GM12865 (cell line): ENCODE measurements at places on chromosomes 4 and X.
A peak's percentile ranks its signal among the peaks of the same experiment; 100 is the strongest.

DNA sequence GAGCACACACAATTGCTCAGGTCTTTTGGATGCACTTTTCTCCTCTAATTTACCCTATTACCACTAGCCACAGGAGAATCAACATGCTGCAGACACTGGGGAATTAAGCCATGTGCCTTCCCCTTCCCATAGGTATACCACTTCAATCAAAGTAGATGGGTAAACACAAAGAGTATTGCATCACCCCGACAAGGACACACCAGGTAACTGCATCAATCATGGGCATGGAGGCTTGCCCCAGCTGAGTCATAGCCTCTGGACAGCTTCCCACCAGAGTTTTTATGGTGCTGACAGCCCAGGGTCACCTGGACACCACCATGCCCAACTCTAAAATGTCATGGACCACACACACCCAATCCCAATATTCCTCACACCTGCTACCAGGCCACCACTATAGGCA is 197.2 kb upstream of the AR start:
- no peak for DNase-seq

DNA sequence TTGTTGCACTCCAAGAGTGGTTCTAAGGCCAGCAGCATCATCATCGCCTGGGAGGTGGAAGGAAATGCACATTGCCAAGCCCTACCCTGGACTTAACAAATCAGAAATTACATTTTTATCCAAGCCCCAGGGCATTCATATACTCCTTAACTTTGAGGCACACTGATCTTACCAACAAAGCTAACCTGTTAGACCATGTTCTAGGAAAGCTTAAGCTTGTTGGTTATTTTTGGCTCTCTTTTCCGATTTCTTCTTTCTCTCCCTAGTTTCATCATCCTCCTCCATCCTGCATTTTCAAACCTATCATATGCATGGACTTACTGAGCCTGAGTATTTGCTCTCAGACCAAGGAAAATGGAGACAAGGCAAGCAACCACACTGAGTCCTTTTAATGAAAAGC is 133.4 kb downstream of the OPHN1 start:
- DNase-seq = no peak

- no peak for DNase-seq
These were observed 1.5 kb downstream of the MRFAP1 start for GRCh38 chr4:6641971-6642320.

DNA sequence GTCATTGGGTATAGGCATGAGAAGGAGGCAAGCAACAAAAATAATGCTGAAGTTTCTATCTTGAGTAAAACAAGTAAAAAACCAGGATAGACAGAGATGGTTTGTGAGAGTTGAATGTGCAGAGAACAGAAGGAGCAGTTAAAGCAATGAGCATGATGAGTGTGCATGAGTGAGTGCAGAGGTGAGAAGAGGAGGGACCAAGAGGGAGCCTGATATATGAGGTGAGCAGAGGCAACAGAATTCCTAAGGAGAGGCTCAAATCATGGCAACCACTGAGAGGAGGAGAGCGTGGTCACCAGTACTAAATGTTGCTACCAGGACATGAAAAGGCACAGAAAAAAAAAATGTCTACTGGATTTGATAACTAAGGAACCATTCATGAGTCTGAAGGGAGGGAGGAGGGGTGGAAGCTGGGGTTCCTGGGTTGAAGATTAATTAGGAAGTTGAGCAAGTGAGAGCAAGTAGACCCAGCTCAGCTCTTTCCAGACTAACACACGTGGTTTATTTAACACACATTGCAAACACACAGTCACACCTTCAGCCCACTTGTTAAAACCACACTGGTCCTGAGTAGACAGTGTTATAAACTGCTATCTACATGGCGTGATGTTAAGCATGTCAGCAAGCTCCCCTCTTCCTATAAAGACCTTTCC is 69.0 kb upstream of the IQCM start:
- DNase-seq = no peak

- DNase-seq = no peak
These were observed 248.9 kb downstream of the TLL1 start for GRCh38 chr4:166121897-166122296.

- DNase-seq = no peak
These were observed 29.9 kb downstream of the NSD2 start for GRCh38 chr4:1901127-1901526.

DNA sequence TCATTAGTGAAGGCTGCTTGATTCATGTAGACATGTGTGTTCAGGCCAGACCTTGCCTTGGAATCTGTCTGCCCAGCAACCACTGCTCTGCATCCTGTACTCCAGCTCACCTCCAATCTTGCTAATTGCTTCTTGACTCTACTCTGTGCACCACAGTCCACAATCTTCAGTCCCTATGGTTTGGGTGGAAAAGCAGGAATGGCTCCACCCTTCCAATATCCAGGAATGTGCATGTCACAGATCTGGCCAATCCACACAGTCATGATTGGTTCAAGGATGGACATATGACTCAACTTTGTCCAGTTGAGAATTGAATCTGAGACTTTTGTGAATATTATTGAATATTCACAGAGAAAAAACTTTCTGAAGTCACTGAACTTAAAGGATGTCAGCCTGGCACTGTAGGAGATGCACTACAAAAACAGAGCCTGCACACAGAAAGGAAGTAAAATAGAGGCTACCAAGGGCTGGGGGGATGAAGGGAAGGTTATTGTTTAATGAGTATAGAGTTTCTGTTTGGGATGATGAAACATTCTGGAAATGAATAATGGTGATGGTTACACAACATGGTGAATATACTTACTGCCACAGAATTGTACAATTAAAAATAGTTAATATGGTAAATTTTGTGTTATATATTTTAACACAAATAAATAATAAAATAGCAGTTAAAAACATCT is 161.3 kb upstream of the USP38 start:
- no peak for DNase-seq

DNA sequence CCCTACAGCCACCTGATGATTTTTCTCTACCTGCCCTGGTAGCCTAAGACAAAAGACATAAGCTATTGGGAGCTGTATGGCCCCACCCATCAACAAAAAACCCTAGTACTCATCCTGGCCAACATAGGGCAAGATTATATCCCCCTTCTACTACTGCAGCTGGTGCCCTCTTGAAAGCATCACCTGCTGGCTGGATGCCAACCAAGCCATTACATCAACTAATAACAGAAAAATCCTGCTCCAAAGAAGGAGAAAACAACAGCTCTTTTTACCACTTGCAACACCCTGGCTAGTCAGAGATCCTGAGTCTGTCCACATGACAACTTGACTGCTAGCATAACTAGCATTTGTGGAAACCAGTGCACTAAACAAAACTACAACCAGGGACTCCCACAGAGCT is 43.6 kb upstream of the UPRT start:
- DNase-seq = peak; percentile 21

- DNase-seq = peak; percentile 51
These were observed 57.6 kb upstream of the RAP1GDS1 start for GRCh38 chr4:98203332-98204235.

- no peak for DNase-seq
These were observed 477.1 kb downstream of the DTHD1 start for GRCh38 chr4:36758312-36759178.

GRCh38 chrX:96578781-96579180 is 105.9 kb upstream of the DIAPH2 start:
- DNase-seq = no peak

GRCh38 chr4:40915318-40916217 is 165.8 kb downstream of the NSUN7 start:
- no peak for DNase-seq

- DNase-seq = no peak
These were observed 78.7 kb downstream of the CLNK start for GRCh38 chr4:10605746-10606482.

DNA sequence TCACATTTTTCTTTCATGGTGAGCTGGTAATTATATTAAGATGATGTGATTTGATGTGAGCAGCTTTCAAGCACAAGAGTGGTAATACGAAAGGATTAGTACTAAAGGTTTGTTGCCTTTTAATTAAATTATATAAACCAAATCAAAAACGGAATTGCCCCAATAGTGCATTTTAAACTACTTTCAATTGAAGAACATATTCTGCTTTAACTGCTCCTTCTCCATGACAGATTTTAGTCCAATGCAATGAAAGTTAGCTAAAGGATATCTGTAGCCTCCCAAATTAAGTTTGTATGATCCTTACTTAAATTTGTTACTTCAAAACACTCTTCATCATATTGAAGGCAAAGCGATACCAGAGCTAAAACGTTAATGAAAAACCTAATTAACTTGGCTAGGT is 447.1 kb upstream of the AMOT start:
- DNase-seq = no peak

GRCh38 chrX:16137416-16138107 is 14.2 kb downstream of the GRPR start:
- DNase-seq = peak; percentile 27

DNA sequence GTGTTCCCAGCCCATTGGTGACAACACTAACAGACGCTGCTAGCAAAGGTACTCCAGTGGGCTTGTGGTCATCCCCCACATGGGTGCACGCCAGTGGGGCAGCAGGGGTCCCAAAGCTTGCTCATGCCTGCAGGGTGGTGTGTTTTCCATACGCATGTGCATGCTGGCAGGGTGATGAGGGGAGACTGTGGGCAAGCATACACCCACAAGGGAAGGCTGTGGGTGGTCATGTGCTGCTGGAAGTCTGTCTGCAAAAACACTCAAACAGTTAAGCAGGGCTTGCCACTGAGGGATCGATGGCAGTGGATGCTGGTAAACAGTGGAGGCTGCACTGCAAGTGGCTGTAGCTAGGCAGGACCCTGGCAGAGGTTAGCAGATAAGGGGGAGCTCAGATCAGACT is 79.9 kb downstream of the FAAH2 start:
- DNase-seq = no peak

GRCh38 chr4:73459048-73459421 is 22.5 kb upstream of the AFM start:
- no peak for DNase-seq

DNA sequence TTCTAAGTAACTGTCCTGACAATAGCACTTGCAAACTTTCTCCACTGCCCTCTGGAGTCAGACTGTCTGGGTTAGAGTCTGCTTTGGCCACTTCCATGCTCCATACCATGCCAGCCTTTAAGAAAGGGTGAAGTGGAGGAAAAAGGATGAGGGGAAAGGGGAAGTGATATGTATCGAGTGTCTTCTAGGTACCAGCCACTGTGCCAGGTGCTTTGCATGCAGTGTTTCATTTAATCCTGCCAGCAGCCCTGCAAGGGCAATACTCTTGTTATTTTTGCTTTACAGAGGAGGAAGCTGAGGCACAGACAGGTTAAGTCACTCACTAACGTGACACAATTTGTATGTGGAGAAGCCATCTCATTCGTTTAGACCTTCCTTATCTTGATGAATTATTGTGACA is 55.6 kb downstream of the RTL9 start:
- no peak for DNase-seq

DNA sequence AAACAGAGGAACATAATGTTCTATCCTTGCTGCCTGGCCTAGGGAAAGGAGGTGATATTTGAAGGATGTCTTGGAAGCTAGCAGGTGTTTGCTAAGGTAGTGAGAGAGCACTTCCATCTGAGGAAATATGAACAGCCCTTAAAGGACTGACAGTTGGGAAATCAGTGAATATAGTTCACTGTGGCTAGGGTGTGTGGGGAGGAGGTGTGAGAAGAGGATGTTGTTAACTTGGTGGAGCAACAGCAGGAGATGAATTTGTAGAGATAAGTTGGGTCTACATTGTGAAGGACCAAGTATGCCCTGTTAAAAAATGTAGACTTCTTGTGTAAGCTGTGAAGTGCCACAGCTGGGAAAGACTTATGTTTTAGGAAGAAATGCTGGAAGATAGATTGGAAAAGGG is 25.5 kb downstream of the TBC1D19 start:
- no peak for DNase-seq

- DNase-seq = no peak
These were observed 180.8 kb downstream of the RAPGEF2 start for GRCh38 chr4:159283696-159284095.

DNA sequence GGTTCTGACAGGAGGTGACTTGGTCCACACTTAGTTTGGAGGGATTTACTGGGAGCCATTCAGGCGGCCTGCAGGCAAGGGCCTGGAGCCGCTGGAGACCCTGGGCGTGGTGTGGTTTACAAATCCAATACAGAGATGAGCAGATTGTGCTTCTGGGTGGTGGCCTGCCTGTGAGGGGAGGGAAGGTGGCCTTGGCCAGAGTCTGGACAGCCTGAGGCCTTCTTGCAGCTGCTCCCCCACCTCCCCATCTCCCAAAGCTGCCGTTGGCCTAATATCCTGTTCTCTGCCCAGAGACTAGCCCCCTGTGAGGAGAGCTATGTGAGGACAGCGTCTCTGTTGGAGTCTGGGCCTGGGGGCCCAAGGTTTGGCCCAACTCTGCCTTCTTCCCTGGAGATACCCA is 163.9 kb upstream of the MAMLD1 start:
- no peak for DNase-seq

GRCh38 chr4:101025755-101026154 is 321.6 kb downstream of the PPP3CA start:
- no peak for DNase-seq

GRCh38 chr4:20195071-20195885 is 56.4 kb upstream of the SLIT2 start:
- DNase-seq = no peak

- no peak for DNase-seq
These were observed 12.8 kb upstream of the SAP30 start for GRCh38 chr4:173357939-173358338.

- DNase-seq = no peak
These were observed 77.2 kb downstream of the FHIP1A start for GRCh38 chr4:151486168-151486567.

DNA sequence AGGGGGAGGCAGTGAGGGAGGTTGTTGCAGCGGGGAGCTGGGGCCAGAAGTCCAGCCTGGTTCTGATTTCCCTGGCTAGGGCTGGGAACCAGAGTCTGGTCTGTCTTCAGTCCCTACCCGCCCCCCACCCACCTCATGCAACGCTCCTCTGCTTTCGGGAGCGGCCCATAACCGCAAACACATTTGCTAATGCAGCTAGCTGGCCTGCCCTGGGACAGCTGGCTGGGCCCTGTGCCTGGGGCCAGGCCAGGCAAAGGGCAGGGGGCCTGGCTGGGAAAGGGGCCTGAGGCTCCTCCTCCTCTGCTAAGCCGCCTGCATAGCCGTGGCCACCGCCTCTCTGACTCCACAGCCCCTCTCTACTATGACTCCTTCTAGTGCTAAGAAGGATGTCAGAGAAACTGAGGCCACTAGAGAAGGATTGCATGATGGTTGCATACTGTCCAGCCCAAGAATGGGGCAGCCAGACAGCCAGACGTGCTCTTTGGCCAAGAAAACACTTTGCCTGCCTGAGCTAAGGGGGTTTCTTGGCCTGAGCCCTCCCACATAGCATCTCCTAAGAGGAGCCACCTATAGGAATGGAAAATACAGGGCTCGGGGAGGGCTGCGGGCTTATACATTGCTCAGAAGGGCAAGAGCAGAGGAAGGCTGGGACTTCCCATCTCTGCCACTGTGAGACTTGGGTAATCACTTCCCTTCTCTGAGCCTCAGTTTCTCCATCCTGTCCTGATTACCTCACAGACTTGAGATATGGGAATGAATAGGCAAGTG is 76.9 kb downstream of the PJA1 start:
- no peak for DNase-seq

DNA sequence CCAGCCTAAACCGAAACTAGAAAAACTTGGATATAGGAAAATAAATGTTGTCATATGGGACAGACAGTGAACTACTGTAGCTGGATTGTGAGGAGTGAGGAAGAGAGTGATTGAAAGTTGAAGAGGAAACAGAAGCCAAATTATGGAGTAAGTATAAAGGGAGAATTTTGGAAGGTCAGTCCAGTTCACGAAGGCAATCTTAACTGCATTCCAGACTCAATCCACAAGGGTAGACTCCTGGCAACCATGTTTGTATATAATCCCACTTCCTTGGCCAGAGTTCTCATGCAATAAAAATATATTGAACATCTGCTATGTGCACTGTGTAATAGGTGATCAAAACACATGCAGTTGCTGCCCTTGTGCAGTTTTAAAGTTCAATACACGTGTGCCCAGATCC is 58.6 kb upstream of the CAMK2D start:
- no peak for DNase-seq
